ENCODE measurements at places on chromosomes 11 and 22. TPM values are rescaled to one million over a fixed set of nuclear protein-coding genes. Genes with fewer than 3 reads are reported as not detected.

RCOR2 gene
- 0.23 TPM for total RNA-seq

TTC17 gene
- 42.0 TPM for total RNA-seq

PATE2 gene
- not detected for total RNA-seq

NCAM1 gene
- total RNA-seq, result 38.7 TPM

RFPL1 gene
- total RNA-seq, result not detected

DNA sequence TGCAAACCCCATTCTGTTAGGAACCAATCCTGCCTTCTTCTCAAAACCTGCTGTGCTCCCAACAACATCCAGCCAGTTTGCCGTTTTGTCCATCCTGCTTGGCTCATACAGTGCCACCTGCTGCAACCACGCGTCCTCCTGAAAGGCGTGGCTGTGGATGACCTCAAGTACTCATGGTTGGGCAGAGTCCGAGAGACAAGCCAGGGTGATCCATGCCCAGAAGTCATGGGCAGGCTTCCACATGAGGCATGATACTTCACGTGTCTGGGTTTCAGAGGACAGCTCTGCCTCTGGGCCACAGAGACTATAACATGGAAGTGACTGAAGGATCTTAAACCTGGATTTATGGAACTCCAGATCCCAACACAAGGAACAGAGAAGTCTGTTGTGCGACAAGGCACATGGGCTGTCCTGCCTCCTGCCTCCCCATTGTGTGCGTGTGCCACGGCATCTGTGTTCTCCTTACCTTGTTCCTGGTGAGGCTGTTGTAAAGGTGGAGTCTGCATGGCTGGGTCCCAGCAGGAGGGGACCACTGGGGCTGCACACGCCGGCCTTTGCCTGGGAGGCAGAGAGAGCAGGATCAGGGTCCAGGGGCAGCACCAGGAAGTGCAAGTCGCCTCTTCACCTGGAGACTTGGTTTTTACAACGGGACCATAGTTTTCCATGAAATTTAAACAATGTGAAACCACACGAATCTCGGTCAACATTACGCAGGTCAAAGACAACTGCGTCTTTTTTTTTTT, 15.4 kb downstream of the CARS1 start:
- no peak for DNase-seq

- peak; percentile 13 for DNase-seq
Observed at GRCh38 chr11:1628506-1629325, 859 bp upstream of the KRTAP5-5 start.

- DNase-seq, result peak; percentile 59
Observed at GRCh38 chr22:25077964-25078363, 121.7 kb upstream of the CRYBB3 start.

DNA sequence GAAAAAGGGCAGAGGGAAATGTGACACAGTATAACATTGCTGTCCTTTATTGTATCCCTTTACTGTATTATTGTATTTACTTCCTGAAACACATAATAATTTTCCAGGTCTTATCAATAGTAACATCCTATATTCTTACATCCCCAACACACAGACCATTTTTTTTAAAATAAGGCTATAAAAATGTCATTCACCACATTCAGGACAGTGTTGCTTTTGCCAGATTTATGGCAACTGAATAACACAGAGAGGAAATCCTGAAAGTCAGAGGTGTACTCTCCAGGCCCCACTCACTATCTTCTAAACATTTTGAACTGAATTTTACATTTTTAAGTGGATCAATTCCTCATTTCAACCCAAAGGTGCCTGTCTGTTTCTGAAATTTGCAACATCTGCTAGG, 104.8 kb upstream of the MTMR2 start:
- DNase-seq, result no peak

DNA sequence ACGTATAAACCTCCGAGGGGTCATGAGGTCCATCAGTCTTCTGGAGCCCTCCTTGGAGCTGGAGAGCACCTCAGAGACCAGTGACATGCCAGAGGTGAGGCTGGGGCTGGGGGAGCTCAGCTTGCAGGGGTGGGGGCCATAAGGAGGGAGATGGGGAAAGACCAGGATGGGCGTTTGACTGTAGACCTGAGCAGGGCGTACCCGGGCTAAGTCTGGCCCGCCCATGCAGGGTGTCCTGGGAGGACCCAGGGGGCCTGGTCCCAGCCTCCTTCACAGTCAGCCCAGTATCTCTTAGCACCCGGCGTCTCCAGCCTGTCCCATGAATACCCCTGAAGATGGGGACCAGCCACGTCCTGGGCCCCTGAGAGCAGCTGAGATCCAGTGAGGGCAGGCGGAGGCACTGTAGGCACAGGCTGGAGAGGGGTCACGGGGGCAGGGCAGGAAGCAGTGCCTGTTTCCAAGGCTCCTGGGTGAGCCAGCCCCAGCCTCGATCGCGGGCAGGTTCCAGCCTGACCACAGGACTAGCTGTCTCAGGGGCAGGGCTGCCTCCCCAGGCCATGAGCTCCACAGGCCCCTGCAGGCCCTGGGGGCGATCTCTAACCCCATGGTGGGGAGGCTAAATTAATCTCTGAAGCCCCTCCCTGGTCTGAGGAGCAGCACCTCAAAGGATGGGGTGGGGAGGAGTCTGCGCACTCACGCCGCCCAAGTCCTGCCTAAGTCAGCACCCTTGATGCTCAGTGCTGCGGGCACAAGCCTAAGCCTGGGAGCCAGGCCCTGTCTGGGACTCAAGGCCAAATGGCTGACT, 7.1 kb downstream of the SSH3 start:
- DNase-seq, result no peak

GRCh38 chr11:112623057-112623456, 338.2 kb upstream of the NCAM1 start:
- no peak for DNase-seq

DNA sequence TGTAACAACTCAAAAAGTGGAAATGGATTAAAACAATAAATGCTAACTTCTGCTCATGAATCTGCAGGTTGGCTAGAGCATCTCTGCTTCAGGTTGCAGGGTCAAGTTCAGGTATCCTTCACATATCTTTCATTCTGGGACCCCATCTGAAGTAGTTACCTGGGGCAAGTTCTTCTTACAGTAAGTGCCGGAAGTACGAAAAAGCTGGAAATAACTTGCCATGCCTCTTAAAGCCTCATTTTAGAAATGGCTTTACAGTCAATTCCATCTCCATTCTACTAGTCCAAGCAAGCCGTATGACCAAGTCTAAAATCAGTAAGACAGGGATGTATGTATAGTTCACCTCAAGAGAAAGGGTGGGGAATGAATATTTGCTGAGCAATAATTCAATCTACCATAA, 93.7 kb downstream of the FCHSD2 start:
- DNase-seq, result no peak

DNA sequence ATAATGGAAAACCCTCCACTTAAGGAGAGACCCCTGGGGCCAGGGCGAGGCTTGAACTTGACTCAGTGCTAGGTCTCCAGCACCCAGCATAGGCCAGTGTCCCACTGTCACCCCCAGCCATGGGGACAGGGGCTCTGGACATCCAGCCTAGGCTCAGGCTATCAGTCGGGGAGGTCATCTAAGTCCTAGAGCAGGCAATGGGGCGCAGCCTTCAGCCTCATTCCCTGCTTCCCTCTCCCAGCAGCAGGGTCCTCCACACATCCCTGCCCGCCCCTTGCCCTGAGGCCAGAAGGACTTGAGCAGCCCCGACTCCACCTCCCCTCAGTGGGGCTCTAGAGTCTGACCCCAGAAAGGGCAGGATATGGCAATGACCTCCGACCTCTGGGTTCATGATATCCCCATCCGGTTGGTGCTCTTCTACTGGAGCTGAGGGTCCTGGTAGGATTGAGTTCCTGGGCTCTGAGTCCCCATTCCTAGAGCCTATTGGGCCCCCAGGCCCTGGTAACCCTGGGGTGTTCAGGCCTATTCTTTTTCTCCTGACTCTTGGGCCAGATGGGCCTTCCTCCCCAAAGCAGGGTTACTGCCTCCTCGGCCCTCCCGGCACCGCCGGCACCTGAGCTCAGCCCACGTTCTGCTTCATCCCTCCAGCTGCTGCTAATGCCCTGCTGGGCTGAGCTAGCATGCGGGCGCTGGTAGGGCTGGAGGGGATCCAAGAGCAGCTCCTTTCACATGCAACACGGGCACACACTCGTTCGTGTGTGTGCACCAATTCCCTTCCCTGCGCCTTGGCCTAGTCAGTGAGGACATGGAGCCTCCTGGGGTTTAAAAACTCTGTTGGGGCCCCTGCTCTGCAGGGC, 4.4 kb downstream of the CST6 start:
- peak; percentile 74 for DNase-seq

GRCh38 chr22:30821863-30822215, 127.2 kb downstream of the OSBP2 start:
- no peak for DNase-seq

GRCh38 chr11:11481371-11481770, 128.3 kb upstream of the CSNK2A3 start:
- no peak for DNase-seq

- peak; percentile 10 for DNase-seq
Observed at GRCh38 chr11:111414267-111414931, 35.3 kb upstream of the POU2AF1 start.

GRCh38 chr22:45531441-45532234, 29.0 kb downstream of the FBLN1 start:
- DNase-seq, result no peak

GRCh38 chr11:61650781-61651571, 29.2 kb upstream of the DAGLA start:
- peak; percentile 92 for DNase-seq

- DNase-seq, result no peak
Observed at GRCh38 chr11:102622258-102622657, 2.9 kb downstream of the MMP20 start.

- DNase-seq, result peak; percentile 28
Observed at GRCh38 chr11:114257621-114258558, 38.3 kb upstream of the NNMT start.

GRCh38 chr11:60924906-60925853, 920 bp downstream of the TMEM132A start:
- DNase-seq, result no peak

GRCh38 chr11:78657968-78658839, 83.5 kb upstream of the NARS2 start:
- DNase-seq, result no peak

- DNase-seq, result peak; percentile 5
Observed at GRCh38 chr11:83508804-83509203, 222.6 kb upstream of the CCDC90B start.

DNA sequence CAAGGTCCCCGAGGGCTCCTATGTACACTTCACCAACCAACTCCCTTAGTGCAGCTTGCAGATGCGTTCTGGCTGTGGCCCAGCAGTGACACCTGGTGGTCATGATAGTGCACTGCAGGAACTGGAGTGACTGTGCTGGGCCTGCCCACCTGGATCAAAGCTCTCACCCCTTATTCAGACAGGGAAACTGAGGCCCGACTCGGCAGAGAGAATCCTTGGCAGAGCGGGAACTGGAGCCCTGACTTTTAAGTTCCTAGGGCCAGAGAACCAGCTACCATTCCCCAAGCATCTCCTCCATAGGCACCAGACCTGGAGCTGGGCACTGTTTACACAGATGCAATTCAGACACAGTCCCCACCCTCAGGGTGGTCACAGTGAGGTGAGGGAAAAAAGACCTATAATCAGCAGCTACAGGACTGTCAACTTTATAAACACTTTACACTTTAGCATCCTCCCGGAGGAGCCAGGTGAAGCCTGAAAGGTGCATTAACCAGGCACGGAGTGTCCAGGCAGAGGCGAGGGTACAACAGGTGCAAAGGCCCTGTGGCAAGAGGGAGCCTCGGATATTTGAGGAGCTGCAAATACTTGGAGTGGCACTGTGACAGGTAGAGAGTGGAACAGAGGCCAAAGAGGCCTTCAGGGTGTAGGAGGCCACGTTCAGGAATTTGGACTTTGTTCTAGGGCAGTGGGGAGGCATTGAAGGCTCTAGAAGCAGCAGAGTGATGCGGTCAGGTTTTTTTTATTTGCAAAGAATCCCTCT, 22.0 kb downstream of the RHBDD3 start:
- peak; percentile 51 for DNase-seq
